ENCODE measurements at places on chromosomes 11 and 22.

GRCh38 chr22:48901324-48901723 is 926.3 kb downstream of the BRD1 start:
- DNase-seq: no peak

DNA sequence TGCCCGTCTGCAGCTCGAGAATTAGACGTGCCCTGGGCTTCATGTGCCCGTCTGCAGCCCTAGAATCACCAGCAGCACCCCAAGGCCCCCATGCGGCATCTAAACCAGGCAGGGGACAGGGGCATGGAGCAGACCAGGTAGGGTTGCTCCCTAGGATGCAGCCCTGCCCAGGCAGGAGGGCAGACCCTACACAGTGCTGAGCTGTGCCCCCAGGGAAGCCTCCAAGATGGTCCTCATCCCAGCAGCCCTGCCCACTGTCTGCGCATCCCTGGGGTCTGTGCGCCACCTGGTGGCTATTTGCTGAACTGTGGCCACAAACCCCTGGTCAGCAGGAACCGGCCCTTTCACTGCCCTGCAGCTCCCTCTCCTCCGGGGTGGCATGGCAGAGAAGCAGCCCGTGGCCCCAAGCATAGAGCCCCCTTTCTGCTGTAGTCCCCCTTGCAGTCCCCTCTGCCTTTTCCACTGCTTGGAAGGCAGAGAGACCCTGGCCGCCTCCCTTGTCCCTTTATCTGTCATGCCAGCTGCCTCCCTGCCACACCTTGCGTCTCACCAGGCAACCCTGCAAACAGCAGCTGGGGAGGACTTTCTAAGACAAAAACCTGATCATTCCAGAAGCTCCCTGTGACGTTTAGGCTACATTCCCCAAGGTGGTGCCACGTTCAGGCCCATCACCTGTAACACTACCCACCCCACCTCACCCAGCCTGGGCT is 86.6 kb downstream of the KCNQ1 start:
- peak; percentile 5 for DNase-seq

- no peak for DNase-seq
Observed at GRCh38 chr22:17941471-17942406, 82.6 kb downstream of the MICAL3 start.

DNA sequence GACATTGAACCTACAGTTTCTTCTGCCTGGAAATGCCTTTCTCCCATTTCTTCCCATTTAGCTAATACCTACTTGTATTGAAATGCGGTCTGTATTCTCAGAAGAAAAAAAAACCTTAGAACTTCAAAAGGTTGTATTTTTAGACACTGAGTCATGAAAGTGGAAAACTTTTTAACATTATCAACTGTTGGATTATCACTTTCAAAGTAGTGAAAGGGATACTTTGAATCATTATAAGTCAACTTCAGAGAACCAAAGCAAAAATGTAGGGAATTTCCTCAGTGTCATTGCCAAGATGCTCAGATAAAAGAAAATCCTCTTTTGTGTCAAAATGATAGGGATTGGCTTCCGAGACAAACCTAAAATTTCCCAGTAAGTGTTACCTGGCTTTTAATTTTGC is 6.6 kb downstream of the HOATZ start:
- DNase-seq: no peak

GRCh38 chr11:64222651-64223000 is 3.4 kb downstream of the TRPT1 start:
- DNase-seq: no peak

GRCh38 chr11:96264364-96264763 is 78.6 kb downstream of the MAML2 start:
- no peak for DNase-seq

DNA sequence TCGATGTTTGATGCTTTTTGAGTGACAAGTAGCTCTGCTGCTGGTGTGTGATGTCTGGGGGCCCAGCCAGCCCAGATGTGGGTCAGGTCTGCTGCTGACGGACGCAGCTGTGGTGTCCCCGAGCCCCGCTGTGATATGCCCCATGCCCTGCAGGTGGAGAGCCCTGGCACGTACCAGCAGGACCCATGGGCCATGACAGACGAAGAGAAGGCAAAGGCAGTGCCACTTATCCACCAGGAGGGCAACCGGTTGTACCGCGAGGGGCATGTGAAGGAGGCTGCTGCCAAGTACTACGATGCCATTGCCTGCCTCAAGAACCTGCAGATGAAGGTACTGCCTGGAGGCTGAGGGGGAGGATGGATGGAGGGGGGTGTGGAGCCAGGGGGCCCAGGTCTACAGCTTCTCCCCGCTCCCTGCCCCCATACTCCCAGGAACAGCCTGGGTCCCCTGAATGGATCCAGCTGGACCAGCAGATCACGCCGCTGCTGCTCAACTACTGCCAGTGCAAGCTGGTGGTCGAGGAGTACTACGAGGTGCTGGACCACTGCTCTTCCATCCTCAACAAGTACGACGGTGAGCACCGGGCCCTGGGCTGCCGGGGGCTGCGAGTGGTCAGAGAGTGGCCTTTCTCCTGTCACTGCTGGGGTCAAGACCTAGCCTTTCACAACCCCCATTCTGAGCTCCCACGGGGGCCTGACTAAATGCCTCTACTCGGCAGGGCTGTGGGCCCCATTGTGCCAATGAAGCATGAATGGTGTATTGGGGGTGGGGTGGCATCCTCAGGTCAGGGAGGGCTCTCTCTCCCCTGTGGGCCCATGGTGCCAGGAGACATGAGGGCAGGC is 7.3 kb downstream of the AIP start:
- DNase-seq: no peak

- DNase-seq: no peak
Observed at GRCh38 chr11:122100037-122100755, 15.8 kb downstream of the BLID start.

DNA sequence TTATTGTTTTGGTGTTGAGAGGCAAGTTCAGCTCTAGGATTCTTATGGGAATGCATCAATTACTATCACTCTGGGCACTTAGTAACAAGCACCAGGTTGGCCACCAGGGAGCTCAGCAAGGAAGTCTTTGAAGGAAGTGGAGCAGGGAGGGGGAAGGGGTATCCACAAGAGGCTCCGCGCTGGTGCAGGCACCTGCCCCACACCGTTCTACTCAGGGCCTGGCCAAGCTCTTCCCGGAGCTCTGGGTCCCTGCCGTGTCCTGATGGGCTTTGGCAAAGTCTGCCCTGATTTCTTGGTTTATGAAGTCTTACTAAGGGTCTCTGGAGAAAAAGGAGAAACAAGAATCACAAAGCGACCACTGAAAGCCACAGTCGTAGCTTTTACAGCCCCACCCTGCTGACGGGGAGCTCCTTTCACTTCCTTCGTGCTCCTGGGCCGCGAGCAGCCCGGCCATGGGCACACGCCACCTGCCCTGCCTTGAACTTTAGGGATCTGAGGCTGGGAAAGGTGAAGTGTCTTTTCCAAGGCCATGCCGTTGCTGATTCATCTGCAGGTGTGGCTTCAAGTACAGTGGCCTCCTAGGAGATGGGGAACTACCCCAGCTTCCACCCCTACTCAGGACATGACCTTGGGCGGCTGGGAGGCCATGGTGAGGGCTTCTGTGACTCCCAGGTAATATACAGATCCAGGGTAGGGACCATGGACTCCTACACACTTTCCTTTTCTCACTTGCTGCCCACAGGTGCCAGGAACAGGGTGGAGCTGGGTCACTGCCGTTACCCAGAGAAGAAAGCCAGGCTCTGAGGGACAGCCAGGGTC is 15.9 kb upstream of the LRRC32 start:
- DNase-seq: no peak

GRCh38 chr11:17490938-17491337 is 14.3 kb upstream of the ABCC8 start:
- no peak for DNase-seq

DNA sequence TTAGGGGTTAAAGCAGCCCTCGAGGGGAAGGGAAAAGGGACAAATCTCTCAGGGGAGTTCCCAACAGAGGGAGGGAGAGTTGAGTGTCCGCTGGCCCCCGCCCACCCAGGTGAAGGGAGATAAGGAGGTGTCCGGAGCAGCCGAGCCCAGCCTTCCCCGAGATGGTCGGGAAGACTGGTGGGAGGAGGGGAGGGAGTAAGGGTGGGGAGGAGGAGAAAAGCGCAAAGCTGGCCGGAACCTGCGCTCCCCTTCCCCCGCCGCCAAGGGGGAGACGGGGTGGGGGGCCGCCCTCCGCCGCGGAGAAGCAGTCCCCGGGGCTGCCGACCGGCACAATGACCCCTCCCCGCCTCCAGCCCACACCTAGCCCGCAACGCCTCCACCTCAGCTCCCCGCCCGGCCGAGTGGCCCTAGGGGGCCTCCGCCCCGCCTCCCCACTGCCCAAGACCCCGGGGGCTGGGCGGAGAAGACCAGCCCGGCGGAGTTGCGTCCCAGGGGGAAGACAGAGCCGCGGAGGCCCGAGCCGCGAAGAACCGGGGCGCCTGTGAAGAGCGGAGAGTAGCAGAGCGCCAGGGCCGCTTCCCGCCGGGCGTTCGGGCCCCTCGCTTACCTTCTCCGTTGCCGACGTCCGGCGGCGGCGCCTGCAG is 479 bp downstream of the RSF1 start:
- DNase-seq: no peak

- no peak for DNase-seq
Observed at GRCh38 chr11:134923441-134923840, 511.4 kb upstream of the B3GAT1 start.

DNA sequence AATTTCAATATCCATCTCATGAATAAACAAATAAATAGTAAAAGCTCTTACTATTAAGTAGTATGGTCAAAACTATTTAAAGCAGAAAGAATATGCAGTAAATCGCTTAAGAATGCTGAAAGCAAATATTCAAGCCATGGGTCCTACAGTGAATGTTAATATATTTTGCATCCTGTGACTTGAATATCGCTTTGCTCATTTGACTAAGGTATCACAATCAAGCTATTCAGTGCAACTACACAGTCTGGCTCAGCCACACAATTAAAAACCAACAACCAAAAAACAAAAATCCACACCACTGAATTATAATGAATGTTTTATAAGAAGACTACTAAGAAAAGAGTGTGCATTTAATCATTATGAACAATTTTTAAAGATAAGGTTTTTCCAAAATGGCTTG is 45.3 kb downstream of the RAB6A start:
- DNase-seq: no peak

DNA sequence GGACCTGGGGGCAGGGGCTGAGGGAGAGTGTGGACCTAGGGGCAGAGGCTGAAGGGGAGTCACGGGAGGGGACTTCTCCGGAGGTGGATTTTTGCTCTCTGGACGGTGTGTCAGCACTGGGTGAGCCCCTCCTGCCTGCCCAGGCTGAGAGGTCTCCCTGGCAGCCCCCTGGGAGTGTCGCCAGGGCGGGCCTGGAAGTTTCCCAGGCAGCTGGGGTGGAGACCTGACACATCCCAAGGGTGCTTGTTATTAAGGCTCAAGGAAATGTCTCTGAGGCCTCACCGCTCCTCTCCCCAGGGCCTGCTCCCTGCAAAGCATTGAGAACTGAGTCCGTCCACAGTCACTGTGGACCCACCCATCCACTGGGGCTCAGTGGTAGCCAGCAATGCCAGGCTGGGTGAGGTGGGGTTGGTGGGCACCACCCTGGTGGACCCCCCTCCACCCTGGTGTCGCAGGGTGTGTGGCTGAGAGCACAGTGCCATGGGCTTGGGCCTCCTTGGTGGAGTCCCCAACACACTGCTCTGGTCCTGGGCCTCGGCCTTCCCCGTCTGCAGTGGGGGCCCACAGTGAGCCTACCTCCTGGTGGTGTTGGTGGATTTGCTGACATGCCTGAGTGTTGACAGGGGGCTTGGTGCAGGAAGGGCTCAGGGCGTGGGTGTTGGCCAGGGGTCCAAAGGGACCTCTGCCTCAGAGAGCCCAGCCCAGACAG is 2.5 kb downstream of the CD81 start:
- DNase-seq: no peak

DNA sequence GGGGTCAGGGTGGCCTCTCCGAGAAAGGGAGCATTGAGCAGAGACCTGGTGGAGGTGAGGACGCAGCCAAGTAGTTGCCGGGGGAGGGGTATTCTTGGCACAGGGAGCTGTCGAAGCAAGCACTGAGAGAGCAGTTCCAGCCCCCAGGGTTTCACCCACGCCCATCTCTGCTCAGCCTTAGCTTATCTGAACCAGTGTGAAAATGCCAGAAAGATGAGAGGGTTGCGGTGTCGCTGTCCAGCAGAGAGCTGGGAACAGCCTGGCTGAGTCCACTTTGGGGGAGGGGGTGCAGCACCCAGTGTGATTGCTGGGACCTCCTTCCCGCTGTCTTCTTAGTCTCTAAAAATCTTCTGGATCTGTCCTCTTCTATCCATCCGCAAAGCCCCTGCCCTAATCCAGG is 123.3 kb upstream of the TBCEL start:
- no peak for DNase-seq

GRCh38 chr11:12150831-12151382 is 40.5 kb downstream of the MICAL2 start:
- DNase-seq: no peak

DNA sequence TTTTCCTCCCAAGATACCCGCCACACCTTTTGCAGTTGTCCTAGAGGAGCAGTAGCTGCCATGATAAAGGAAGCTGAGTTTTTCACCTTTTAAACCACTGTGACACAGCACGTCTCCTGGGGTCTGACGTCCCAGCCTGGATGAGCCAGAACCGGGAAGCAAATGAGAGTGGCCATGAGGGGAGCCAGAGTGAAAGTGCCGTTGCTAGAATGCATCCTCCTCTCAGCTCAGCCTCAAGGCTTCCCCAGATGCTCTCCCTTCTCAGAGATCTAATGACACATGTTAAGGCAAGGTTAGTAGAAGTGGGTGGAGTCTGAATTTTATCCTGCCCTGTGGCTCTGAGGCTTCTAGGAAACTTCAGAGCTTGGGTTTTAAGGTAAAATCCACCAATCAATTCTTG is 23.4 kb upstream of the HTR3A start:
- no peak for DNase-seq

DNA sequence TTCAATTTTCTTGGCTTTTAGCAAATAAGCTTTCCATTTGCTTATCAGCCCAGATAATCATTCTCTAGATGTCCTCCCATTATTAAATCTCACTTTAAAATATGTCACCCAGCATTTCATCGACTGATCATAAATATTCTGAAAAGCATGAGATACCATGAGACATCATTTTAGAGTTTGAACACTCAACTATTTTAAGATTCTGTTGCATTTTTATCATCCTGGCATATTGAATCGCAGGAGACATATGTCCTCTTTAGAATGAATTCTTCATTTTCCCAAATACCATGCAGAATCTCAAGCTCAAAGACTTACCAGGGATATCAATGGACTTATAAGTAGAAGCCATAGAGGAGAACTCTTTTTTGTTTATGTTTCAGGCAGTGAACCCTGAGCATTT is at the start of gene OR52A5:
TSS of gene OR52A5 (minus strand) at position 361 of the 400 bp plus-strand sequence. CDS start 5,714 bp downstream, outside the sequence.
- no peak for DNase-seq

GRCh38 chr22:47780281-47780875 is 1017.9 kb downstream of the TBC1D22A start:
- no peak for DNase-seq

- no peak for DNase-seq
Observed at GRCh38 chr11:123176785-123177184, 18.3 kb downstream of the CLMP start.

Measured in keratinocyte (primary cell).